ENCODE measurements at places on chromosomes 6 and 20.
A peak's percentile ranks its signal among the peaks of the same experiment; 100 is the strongest.

GRCh38 chr6:132931936-132932514 is 117.7 kb downstream of the RPS12 start:
- DNase-seq, result no peak

GRCh38 chr6:146787876-146788508 is 189.2 kb downstream of the ADGB start:
- no peak for DNase-seq

GRCh38 chr6:140062043-140063020 is 687.9 kb upstream of the CITED2 start:
- DNase-seq, result no peak

GRCh38 chr6:39090036-39090435 is 24.9 kb downstream of the SAYSD1 start:
- DNase-seq, result no peak

- peak; percentile 34 for DNase-seq
These were observed 91.6 kb upstream of the RIPOR2 start for GRCh38 chr6:25027221-25027916.

- DNase-seq, result no peak
These were observed 1252.8 kb upstream of the GJE1 start for GRCh38 chr6:140879946-140880345.

GRCh38 chr20:56414842-56415765 is 3.0 kb downstream of the CASS4 start:
- DNase-seq, result peak; percentile 7

DNA sequence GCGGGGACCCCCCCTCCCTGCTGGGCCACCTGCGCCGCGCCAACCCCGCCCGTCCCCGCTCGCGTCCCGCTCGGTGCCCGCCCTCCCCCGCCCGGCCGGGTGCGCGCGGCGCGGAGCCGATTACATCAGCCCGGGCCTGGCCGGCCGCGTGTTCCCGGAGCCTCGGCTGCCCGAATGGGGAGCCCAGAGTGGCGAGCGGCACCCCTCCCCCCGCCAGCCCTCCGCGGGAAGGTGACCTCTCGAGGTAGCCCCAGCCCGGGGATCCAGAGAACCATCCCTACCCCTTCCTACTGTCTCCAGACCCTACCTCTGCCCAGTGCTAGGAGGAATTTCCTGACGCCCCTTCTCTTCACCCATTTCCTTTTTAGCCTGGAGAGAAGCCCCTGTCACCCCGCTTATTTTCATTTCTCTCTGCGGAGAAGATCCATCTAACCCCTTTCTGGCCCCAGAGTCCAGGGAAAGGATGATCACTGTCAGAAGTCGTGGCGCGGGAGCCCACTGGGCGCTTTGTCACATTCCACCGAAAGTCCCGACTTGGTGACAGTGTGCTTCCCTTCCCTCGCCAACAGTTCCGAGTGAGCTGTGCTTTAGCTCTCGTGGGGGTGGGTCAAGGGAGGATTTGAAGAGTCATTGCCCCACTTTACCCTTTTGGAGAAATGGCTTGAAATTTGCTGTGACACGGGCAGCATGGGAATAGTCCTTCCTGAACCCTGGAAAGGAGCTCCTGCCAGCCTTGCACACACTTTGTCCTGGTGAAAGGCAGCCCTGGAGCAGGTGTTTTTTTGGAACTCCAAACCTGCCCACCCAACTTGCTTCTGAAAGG is 2.1 kb downstream of the VEGFA start:
- DNase-seq, result no peak

GRCh38 chr20:40728470-40728869 is 39.4 kb upstream of the MAFB start:
- DNase-seq, result no peak

DNA sequence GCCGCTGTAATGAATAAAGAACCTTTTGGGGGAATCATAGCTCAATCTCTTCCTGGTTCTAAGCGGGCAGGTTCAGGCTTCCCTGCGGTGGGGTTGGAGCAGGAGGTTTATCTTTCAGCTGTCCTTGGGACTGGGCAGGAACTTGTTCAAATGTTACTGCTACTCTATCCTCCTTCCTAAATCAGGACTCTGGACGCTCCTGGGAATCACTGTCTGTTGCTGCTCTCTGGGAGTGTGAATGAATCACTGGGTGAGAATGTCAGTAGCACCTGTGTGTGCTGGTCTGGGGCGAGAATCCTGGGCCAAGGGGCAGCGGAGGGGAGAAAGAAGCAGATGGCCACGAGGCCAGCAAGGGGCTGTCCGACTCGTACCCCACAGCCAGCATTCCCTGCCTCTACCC is 65.4 kb upstream of the ZNFX1 start:
- no peak for DNase-seq

DNA sequence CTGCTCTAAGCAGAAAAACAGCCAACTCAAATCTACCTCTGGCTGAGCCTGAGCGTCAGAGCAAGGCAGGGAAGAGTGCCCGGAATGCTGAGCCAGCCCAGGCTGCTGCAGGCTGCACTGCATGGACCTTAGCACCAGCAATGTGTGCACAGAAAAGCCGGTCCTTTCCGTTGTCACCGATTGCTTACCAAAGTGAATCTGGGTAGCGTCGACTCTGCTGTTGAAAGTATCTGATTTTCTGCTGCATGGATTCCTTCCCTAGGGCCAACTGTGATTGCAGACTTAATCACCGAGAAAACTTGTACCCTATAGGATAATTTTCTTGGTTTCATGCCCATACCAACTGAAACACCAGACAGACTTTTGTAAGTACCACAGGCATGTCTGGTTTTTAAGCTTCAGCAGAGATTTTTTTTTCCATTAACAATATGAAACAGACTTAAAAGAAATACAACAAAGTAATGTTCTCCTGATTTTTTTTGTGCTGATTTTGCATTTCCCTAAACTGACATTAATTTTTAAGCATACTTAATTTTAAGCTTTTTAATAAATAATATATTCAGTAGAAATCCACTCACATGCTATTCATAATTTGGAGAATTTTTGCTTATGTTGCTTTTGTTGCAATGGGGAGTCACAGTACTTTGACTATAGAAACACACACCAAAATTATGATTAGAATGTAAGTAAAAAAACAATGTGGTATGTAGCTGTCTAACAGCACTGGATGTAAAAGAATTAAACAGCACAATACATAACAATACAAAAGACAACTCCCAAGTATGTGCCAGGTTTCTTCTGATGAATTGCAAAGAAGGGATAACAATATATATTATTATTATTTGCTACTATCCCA is 218.0 kb downstream of the THBS2 start:
- DNase-seq, result no peak

GRCh38 chr6:4105980-4106536 is 27.1 kb upstream of the FAM217A start:
- DNase-seq, result no peak

- no peak for DNase-seq
These were observed 360.4 kb upstream of the JARID2 start for GRCh38 chr6:14885498-14885897.

- DNase-seq, result no peak
These were observed 193.0 kb upstream of the TSHZ2 start for GRCh38 chr20:52779125-52779524.

- DNase-seq, result no peak
These were observed 215.8 kb downstream of the UTRN start for GRCh38 chr6:144500892-144501291.

GRCh38 chr6:103723438-103724322 is 1136.0 kb downstream of the HACE1 start:
- no peak for DNase-seq

GRCh38 chr6:157385482-157385881 is 4.5 kb downstream of the ZDHHC14 start:
- no peak for DNase-seq

- no peak for DNase-seq
These were observed 37.5 kb downstream of the MAK start for GRCh38 chr6:10800810-10801209.

- no peak for DNase-seq
These were observed 21.7 kb upstream of the TBC1D20 start for GRCh38 chr20:483815-484644.

DNA sequence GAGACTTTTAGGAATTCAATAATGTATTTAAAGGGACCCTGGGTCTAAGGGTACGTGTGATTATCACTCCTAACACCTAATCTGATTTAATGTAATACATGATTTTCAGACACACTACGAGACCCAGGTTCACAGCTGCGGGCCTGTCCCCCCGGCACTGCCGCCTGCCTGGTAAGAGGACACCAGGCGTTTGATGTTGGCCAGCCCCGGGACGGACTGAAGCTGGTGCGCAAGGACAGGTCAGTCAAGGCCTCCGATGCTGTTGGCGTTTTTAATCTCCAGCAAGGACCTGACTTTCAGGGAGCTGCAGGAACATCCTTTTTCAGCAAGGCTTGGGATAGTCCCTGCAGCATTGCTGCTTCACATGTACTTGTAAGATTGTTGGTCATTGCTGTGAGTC is 58.2 kb downstream of the IGF2R start:
- DNase-seq, result no peak

GRCh38 chr6:104607501-104607900 is 252.2 kb downstream of the HACE1 start:
- no peak for DNase-seq

DNA sequence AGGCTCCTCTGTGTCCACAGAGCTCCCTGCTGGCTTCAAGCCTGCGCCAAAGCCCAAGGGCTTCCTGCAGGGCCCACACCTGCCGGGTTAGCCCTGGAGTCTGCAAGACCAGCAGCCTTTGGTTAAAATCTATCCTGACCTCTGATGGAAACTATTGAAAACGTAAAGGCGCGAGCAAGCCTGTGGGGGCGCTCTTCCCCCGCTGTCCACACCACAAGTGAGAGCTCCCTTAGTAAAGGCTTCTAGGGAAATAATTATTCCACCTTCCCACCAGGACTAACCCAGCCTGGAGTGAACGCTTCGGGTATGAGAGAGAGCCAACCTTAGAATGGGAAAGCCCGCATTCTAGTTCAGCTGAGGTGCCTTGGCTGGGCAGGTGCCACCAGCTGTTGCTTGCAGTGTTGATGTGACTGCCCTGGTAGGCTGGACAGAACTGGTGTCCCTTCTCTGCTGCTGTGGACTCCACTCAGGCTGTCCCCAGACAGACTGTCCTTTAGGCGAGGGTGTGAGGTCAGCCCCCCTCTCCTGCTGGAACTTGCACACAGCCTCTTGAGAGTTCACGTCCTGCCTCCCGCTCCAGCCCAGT is 68.7 kb downstream of the SYTL3 start:
- no peak for DNase-seq

- no peak for DNase-seq
These were observed 9.6 kb downstream of the GMEB2 start for GRCh38 chr20:63617092-63617875.

- DNase-seq, result no peak
These were observed 71.5 kb downstream of the BTBD3 start for GRCh38 chr20:11989018-11989771.

- DNase-seq, result no peak
These were observed 46.4 kb upstream of the LAMP5 start for GRCh38 chr20:9467995-9468394.

- DNase-seq, result no peak
These were observed 382.6 kb upstream of the JAG1 start for GRCh38 chr20:11056414-11056813.

- no peak for DNase-seq
These were observed 117.0 kb downstream of the HIVEP2 start for GRCh38 chr6:142827991-142828390.

- DNase-seq, result no peak
These were observed 1.0 kb downstream of the NSFL1C start for GRCh38 chr20:1465470-1466210.

DNA sequence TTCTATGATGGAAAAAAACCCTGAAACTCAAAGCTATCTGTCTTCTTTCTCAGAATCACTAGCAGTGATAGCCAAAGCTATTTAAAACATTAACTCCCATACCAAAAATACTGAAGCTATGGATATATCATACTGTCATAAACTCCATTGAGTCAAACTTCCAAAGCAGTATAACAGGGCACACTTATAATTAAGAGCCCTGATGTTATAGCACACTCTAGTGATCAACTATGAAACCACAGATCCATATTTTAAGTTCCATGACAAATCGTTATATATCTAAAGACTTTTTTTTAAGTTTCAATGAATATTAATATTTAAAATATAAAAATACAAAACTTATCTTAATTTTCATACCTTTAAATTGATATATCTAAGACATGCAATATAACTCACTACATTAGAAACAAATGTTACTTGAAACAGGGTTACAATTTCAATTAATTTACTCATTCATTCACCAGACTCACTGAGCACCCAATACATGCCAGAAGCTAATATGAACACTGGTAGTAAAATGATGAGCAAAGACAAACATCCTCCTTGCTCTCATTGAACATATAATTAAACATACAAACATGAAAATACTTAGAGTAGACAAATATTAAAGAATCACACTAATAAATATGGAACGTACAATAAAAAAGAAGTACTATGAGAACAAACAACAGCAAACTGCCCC is 69.3 kb downstream of the IBTK start:
- no peak for DNase-seq

DNA sequence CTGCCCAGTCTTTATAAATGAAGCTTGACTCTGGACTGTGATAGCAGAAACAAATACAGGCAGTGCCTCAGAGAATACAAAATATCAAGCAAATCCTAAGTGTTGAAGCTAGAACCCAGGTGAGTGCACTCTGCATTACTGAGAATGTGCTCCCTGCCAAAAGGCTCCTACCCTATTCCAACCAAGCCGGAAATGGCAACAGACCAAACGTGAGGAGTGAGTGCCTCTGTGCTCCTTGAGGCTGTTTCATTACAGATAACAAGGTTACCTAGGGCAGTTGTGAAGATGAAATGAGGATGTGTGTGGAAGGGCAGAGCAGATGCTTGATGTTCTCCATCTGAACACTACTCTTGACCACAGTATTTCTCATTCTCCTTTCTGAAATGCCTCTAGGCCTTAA is 29.3 kb downstream of the SSR1 start:
- DNase-seq, result no peak

DNA sequence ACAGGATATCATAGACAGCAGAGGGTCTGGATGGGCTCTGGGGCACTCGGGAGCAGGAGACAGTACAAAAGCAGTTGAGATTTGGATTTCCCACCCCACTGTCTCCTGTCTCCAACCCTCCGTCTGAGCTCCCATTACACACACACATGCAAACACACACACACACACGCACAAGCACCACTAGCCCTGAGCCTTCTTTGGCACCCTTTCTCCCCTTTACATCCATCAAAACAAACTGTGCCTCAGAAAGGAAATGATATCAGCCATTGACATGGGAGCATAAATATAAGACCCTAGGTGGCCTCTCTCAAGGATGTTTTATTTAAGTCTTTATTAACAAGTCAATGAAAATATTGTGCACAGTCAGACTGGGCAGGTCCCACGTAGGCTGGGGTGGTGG is 17.5 kb downstream of the TTBK1 start:
- no peak for DNase-seq

Data from effector CD8-positive, alpha-beta T cell (primary cell).